Activated CD8-positive, alpha-beta memory T cell treated with anti-CD3 and anti-CD28 coated beads for 1 hour (primary cell): ENCODE measurements at places on chromosomes 7 and 10.
A peak's percentile ranks its signal among the peaks of the same experiment; 100 is the strongest.

DNA sequence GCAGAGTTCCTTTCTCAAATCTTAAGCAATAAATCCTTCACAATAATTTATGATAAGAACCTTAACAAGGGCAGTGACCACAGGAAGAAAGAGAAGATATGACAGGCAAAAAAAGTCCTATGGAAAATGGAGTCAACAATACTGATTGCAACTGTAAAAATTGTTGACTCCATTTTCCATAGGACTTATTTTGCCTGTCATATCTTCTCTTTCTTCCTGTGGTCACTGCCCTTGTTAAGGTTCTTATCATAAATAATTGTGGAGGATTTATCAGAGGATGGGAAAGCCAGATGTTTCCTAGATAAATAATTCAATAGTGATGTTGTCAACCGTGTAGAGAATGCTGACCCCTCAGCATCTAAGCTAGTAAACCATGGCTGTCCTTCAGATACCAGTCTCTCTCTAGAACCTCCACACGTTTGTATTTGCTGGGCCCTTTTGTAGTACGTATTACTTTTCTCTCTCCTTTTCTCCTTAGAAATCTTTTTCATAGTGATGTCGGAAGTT, 172.6 kb upstream of the BET1 start:
- DNase-seq: no peak

- peak; percentile 68 for DNase-seq
Measured at GRCh38 chr10:5446390-5446926, 34.1 kb downstream of the NET1 start.

GRCh38 chr7:19116121-19117090, 1.0 kb downstream of the TWIST1 start:
- no peak for DNase-seq

DNA sequence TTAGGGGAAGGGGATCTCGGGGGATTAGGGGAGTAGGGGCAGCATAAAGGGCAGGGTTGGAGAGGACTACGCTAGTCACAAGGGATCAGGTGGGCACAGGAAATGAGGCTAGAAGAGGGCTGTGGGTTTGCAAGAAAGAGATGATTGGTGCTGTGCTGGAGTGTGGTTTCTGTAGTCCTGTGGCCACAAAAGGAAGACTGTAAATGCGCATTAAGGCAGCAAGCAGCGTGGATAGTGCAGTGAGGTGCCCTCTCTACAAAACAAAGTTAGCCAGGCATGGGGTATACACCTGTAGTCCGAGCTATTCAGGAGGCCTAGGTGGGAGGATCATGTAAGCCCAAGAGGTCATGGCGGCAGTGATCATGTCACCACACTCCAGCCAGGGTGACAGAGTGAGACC, 212.1 kb downstream of the MLLT10 start:
- no peak for DNase-seq

- DNase-seq: no peak
Measured at GRCh38 chr10:51447119-51447518, 252.3 kb downstream of the CSTF2T start.

DNA sequence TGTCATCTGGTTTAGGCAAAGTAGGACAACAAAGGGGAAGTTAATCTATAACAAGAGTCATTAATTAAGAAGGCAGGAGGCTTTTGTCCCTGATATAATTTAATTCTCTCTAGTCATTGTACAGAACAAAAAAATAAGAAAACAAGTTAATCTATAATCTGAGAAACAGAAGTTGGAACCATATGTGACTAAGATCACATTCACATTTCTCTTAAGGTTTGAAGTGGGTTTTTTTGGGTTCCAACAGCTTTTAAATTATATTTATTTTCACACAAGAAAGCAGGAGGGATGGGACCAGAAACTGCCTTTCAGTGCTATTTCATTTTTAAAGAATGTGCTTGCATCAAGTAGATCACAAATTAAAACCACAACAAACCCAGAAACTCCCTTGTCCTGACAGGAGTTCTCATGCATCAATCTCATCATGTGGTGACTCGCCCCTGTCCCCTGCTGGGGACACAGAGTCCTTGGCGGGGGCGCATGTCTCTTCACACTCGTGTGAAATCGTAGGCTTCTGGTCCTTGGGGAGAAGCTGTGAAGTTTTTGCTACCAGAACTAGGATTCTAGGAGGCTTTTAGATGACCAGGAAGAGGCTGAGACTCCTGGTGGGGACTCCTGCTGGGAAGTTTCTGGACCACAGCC, 10.1 kb upstream of the OPN4 start:
- DNase-seq: no peak

DNA sequence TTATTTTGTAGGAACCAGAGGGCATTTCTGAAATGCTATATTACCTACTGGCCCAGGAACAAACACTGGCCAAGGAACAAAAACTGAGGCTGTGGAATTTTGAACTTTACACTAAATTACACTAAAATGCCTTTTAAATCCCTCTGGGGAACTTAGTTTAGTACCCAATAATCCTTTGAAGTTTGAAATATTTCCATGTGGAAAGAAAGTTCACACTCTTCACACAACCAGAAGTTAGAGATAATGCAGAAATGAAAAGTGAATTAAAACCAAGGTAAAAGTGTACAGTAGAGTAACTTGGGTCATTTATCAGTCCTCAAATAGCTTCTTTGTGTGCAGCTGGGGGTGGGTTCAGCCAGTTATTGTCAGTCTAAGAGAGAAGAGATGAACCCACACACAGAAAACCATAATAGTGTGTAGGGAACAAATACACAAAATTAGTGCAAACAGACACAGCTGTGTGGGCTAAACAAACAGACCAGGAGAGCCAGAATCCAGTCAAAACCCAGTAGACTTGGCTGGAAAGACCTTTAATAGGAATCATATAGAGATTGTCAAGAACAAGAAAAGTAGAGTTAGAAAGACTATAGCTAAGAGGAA, 46.5 kb upstream of the DGKI start:
- DNase-seq: no peak

DNA sequence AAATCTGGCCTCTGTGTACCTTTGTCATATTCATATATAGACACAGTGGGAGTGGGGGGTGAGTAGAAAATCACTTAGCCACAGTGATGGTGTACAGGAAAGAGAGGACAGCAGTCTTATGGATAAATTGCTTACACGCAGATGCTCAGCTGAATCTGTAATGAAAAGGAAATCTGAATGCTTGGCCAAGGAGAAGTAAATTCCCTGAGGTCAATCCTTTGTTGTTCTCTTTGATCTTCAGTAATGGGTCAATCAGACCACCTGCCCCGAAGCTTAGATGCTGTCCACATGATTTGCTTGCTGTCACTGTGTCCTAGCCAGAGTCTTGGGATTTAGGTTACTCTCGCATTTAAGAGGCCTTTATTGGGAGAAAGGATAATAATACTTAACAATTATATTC, 18.4 kb upstream of the EPHB6 start:
- no peak for DNase-seq

DNA sequence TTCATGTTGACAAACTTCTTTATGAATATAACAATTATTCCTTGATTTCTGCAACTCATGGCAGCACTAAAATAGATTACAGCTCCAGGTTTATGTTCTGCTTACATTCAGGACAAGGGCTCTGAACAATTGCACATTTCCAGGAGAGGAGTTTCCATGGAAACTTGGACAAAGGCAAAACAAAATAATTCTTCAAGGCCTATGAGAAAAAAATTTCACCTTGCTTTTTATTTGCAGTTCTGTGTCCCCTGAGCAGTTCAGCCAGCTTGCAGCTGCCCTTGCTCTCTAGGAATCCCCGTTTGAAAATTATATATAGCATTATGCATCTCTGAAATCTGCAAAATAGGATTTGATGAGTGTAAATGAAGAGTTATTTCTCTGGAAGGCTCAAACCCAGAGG, 71.7 kb downstream of the ARL4A start:
- DNase-seq: no peak

DNA sequence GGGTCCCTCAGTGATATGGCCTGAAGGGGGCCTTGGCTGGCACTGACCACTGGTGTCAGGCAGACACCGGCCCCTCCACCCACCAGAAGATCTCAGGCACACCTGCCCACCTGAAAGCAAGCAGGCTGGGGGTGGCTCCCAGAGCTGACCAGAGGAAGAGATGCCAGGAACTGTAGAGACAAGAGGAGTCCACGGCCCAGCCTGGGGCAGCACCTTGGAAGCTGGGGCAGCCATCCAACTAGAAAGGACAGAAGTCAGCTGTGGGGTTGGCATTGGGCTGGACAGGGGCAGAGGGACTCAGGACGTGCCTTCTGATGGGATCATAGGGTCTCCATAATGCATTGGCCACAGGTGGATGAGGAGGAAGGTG, 144.3 kb downstream of the ZNF248 start:
- no peak for DNase-seq

- no peak for DNase-seq
Measured at GRCh38 chr10:110209926-110210673, 2.7 kb downstream of the MXI1 start.
